ENCODE measurements at places on chromosomes 1 and 21. TPM values are rescaled to one million over a fixed set of nuclear protein-coding genes. Genes with fewer than 3 reads are reported as not detected.

SPRR2G gene
- total RNA-seq, result not detected

LRRC71 gene
- total RNA-seq, result not detected

PLA2G2C gene
- total RNA-seq, result not detected

OR2AK2 gene
- not detected for total RNA-seq

EPHA10 gene
- total RNA-seq, result not detected

KRTAP13-2 gene
- total RNA-seq, result not detected

DCDC2B gene
- total RNA-seq, result not detected

IL24 gene
- total RNA-seq, result 2.4 TPM

C1orf52 gene
- 30.9 TPM for total RNA-seq

KRTAP19-8 gene
- not detected for total RNA-seq

ESPN gene
- not detected for total RNA-seq

CDC7 gene
- total RNA-seq, result 3.5 TPM

COL6A2 gene
- total RNA-seq, result 1,939 TPM

AIM2 gene
- total RNA-seq, result 1.3 TPM

TNFSF18 gene
- total RNA-seq, result 0.22 TPM

DDAH1 gene
- 168 TPM for total RNA-seq

MYOM3 gene
- 1.4 TPM for total RNA-seq

MATN1 gene
- total RNA-seq, result not detected
